ENCODE measurements at places on chromosomes 3 and 15. TPM values are rescaled to one million over a fixed set of nuclear protein-coding genes. Genes with fewer than 3 reads are reported as not detected.

Gene CDCP1
- 107 TPM for total RNA-seq

Gene PRSS50
- total RNA-seq = not detected

Gene COL6A5
- not detected for total RNA-seq

Gene DNAJC17
- 22.8 TPM for total RNA-seq

Gene ADPRH
- 1.1 TPM for total RNA-seq

Gene TRIM71
- not detected for total RNA-seq

Gene DHX30
- total RNA-seq = 71.8 TPM
